ENCODE measurements at places on chromosomes 1 and 21.
A peak's percentile ranks its signal among the peaks of the same experiment; 100 is the strongest.

DNA sequence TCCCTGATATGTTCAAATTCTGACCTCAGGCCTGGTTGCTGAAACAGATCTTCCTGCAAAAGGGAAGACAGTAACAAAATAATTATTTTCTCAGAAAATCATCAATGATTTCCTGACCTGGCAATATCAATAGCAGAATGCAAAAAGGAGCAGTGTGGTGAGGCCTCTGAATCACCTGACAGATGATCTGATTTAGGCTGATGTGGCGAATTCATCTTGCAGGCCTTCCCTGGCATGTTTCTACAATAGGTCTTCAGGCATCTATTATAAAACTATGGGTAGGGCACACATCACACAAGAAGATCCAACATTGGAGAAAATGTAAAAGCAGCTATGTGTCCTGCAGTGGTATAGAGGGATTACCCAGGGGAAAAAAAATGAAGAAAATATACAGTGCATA is 7.1 kb upstream of the MTF1 start:
- no peak for DNase-seq

DNA sequence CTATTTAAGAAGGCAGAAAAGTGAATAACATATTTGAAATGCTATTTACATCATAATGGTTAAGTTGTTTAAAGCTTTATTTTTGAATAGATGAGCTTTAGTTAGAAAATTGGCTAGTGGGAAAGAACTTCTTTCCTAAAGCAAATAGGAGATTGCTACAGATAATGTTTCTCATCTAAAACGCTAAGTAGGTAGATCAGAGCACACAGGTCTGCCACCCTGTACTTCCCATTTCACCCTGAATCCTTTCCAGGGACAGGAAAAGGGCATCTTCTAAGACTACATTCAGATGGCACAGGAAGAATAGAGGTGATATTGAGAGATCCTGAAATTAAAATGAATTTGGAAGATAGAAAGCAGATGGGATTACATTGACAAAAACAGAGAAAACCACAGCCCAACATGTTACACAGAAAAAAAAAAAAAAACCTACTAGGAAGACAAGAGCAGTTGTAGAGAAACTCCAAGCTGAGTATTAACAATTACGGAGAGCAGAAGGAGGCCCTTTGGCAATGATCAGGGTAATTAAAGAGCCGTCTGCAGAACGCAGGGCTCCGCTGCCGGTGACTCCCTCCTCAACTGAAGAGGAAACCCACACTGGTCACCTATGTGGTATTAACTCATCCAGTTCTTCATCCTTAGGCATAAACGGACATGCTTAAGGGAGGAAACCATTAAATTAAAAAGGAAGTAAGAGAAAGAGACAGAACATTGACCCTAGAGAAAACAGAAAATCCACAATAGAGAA is 53.6 kb upstream of the MAP10 start:
- DNase-seq = peak; percentile 5

- DNase-seq = no peak
Observed at GRCh38 chr1:2486558-2486957, 10.5 kb downstream of the PLCH2 start.

DNA sequence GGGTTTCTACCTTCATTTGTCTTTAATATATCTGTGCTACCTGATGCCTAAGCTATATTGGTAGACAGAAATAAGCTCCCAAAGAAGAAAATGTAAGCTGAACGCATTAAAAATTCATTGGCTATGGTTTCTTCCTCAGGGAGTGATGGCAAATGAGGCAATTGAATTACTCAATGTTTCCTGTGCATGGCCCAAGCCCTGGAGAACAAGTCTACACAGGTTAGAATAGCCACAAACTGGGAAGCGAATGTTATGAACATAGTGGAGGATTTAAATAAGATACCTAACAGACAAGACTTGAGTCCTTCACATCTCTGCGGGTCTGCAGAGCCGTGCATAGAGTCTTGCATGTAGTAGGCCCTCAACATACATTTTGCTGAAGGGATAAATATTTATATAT is 350.3 kb downstream of the RWDD3 start:
- DNase-seq = peak; percentile 70

- DNase-seq = no peak
Observed at GRCh38 chr1:220516014-220516721, 11.8 kb upstream of the MARK1 start.

DNA sequence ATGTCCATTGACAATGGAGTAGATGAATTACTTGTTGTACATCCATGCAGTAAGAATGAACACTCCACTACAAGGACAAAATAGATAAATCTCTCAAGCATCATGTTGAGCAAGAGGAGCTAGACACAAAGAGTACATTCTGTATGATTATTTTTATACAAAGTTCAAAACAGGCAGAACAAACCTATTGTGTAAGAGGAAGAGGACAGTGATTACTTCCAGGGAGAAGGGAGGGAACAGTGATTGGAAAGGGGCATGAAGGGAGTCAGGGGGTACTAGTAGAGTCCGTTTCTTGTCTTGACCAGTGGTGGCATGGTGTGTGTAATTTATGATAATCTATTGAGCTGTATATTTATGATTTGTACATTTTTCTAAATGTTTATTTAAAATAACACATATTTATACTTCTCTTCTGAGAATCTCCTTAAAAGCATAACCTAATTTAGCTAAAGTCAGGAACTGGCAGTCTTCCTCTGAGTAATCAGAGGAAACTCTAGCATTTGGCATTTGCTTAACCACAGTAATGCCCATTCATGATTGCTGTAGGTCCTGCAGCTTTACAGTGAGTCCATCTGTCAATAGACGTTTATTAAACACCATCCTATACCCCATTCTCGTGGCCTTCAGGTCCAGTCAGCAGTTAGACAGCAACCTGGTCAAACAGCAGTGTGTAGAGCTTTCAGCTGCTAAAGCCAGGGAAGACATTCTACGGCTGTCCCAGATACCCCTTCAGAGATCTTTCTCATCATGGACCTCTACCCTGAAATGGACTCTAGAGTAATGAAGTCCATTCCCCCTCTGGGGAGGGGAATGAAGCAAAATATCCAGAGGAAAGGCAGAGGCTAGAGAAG is 114.1 kb upstream of the GALNT2 start:
- no peak for DNase-seq

DNA sequence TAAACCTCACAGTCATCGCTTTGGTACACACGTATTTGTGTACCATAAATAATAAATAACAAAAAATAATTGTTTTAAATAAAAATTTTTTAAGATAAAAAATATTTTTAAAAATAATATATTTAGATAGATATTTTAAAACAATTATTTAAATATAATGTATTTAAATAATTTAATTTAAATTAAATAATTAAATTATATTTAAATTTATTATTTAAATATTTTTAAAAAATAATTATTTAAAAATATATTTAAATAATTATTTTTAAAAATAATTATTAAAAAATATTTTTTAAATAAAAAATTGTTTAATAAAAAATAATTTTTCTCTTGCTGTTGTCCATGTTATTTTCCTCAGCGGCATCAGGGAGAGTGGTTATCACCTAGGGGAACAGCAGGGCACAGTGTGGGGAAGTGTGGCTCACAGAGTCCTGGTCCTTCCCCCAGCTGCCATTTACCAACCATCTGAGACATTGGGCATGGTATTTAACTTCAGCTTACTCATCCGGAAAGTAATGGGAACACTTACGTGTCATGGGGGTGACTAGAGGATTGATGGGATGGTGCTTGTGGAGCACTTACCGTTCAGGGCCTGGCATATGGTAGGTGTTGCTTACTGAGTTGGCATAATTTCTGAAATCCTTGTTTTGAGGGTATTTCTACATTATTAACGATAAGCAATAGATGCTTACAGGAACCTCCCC is 92.9 kb upstream of the TSPAN2 start:
- DNase-seq = peak; percentile 91

- no peak for DNase-seq
Observed at GRCh38 chr1:54803761-54804470, 2.8 kb upstream of the TTC22 start.

GRCh38 chr1:193321242-193321840 is 134.9 kb upstream of the B3GALT2 start:
- DNase-seq = no peak

- no peak for DNase-seq
Observed at GRCh38 chr1:20932437-20932977, 145.4 kb upstream of the HP1BP3 start.

DNA sequence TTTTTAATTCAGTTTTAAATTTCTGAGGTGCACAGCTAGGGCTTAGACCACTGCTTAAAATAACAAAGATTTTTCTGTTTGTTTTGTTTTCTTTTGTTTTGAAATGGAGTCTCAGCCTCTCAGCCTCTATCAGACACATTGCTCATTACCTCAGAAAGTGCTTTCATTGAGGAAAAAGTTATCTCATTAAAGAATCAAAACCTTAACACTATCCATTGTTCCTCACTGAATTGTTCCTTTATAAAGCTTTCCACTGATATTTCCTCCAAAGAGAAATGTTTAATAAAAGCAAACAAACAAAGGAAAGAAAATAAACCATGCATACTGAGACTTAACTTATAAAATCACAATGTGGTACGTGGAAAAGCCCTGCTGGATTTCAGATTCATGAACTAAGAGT is 63.8 kb downstream of the SIPA1L2 start:
- no peak for DNase-seq

DNA sequence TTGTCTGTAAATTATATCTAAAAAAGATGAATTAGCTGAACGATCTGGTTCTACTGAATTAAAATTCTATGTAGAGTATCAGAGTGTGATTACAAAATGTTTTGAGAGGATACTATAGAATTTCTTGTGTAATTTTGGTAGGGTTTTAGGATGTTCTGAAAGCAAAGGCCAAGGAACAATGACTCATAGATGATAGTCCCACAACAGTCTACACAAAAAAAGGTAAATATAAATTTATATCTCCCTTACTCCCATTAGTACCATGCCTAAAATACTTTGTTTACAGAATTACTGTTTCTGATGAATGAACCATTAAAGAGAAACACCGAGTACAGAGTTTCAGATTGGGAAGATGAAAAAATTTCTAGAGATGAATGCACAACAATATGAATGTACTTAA is 9.5 kb downstream of the EDEM3 start:
- no peak for DNase-seq

GRCh38 chr1:179313004-179313403 is 19.4 kb downstream of the SOAT1 start:
- no peak for DNase-seq

- DNase-seq = no peak
Observed at GRCh38 chr1:1085171-1085841, 11.2 kb upstream of the RNF223 start.

- no peak for DNase-seq
Observed at GRCh38 chr21:45517249-45518065, 24.8 kb downstream of the SLC19A1 start.

DNA sequence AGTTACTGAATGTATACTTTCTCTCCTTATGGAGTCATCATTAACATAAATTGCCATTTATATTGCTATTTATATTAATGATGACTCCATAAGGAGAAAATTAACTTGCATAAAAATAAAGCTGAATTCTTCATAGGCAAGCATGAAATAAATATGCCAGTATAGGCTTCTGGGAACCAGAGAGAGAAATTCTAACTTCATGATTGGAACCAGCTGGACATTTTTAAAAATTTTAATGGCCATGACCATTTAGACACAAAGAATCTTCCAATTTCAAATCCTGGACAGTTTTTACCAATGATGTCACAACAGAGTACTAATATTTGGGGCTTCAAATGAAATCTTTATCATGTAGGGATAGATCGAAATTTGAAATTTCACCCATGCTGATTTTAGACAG is 268.7 kb downstream of the PTGER3 start:
- no peak for DNase-seq

DNA sequence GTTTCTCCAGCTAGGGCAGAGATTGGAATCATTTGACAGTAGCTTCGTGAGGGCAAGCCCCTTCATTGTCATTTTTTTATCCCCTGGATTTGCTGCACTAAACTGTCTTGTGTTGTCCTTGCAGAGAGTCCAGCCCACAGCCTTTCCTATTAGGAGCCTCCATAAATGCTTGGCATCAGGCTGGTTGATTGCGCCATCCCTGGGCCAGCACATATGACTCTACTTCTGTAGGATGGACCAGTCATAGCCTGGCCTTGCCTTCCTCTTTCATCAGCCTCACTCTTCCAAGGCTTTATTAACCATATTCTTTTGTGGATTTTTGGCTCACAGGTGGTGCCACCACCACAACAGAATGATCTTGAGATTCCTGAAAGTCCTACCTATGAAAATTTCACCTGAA is 31.4 kb downstream of the LY9 start:
- DNase-seq = no peak

- no peak for DNase-seq
Observed at GRCh38 chr1:24117722-24118409, 5.9 kb upstream of the MYOM3 start.

DNA sequence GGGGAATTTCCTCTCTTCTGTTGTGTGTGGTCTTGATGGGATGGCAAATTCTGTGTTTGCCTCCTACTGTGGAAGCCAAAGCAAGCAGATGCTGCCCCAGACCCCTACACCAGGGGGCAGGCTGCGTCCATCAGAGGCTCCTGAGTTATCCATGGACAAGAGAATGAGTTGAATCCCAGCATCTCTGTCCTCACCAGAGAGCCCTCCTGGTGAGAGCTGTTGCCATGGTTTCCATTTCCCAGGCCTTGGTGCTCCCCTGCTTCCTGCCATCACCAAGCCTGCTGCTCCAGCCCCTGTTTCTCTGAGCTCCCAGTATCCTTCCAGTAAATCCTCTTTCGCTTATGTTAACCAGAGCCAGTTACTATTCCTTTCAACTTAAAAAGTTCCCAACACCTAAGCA is 20.4 kb upstream of the GNG12 start:
- DNase-seq = no peak

DNA sequence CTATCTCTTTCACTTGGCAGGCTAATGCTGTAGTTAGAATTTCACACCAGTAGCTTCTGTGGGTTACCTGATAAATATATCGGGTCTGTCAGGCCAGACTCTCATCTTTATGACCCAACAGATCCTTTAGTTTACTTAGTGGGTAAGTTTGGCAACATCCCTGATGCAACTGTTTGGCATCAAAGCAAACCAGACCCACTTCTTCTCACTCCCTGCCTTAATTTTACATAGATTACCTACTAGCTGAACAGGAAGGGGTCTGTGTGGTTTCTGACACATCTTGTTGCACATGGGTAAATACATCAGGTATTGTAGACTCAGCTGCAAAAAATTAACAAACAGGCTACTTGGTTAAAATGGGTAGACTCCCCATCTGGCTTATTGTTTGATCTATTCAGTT is 3.2 kb upstream of the GUK1 start:
- no peak for DNase-seq

DNA sequence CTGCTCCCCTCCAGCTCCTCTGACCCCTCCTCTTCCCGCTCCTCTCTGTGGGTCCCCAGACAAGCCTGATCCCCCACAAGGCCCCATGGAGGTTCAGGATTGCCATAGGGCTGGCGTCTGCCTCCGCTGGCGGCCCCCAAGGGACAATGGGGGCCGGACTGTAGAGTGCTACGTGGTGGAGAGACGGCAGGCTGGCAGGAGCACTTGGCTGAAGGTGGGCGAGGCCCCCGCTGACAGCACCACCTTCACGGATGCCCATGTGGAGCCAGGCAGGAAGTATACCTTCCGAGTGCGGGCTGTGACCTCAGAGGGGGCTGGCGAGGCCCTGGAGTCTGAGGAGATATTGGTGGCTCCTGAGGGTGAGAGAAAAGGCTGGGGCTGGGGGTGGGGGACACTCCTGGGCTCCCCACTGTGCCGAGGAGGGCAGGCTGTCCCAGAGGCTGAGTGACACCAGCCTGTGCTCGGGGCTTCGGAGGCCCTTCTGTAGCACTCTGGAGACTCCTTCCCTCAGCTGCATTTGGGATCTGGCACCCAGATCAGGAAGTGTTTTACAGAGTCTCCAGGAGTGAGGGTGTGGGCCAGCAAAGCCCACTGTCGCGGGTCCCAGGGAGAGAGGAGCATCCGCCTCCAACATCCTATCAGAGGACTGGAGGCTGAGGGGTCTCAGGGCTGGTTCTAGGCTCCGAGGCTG is 25.9 kb downstream of the IGFN1 start:
- no peak for DNase-seq

All from DMS79 treated with DMSO at 0.1 percent for 48 hours (cell line).